ENCODE measurements at places on chromosomes 5 and 9.
A peak's percentile ranks its signal among the peaks of the same experiment; 100 is the strongest.

DNA sequence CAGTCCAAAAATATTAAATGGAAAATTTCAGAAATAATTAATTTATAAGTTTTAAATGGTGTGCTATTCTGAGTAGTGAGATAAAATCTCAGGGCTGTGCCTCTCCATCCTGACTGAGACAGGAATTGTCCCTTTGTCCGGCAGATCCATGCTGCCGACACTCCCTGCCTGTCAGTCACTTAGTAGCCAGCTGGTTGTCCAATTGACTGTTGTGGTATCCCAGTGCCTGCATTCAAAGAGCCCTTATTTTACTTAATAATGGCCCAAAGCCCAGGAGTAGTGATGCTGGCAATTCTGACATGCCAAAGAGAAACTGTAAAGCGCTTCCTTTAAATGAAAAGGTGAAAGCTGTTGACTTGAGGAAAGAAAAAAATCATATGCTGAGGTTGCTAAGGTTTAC is 157.5 kb downstream of the ENC1 start:
- DNase-seq: no peak

- peak; percentile 5 for DNase-seq
Measured at GRCh38 chr9:115204904-115205453, 87.0 kb upstream of the TNC start.

GRCh38 chr9:7324152-7324598 is 475.4 kb downstream of the DMAC1 start:
- DNase-seq: no peak

DNA sequence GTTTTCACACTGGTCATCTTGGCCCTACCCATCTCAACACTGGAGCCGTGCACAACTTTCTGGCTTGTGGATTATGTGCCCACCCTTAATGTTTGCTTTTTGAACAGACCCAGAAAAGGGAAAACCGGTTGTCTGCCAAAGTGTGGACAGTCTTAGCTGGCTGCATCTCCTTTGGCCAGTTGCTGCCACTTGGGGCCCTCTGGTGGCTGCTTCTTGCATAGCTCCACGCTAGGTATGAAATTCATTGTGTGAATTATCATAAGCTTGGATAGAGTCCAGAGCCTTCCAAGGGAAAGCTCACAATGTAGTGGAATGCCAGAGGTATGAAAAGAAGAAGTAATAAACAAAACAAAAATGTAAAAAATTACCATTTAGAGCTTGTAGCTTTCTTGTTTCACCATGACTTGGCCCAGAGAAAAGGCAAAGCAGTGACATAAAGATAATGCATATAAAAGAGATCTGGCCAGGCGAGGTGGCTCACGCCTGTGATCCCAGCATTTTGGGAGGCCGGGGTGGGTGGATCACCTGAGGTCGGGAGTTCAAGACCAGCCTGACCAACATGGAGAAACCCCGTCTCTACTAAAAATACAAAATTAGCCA is 12.5 kb upstream of the SLC36A3 start:
- peak; percentile 63 for DNase-seq

DNA sequence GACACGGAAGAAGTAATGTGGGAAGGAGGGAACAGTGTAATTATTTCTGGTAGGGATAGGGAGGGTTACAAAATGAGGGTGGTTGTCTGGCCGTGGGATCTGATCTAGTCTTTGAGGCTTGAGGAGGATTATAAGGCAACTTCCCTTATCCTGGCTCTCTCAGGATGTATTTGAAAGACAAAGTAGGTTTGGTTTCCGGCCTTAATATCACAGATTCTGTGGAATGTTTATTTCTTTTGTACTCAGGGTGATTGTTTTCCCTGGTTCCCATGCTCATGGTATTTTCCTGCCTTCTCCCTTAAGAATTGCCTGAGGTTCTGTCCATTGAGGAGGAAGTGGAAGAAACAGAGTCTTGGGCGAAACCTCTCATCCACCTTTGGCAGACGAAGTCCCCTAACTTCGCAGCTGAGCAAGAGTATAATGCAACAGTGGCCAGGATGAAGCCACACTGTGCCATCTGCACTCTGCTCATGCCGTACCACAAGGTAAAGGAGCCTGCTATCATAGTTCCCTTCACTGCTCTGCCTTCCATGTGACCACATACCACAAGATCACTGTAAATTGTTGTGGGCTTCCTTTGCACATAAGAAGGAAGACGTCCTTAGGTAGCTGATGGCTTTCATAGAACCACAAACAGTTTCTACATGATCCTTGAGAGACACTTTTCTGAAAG is 253.8 kb downstream of the KDM4C start:
- no peak for DNase-seq

DNA sequence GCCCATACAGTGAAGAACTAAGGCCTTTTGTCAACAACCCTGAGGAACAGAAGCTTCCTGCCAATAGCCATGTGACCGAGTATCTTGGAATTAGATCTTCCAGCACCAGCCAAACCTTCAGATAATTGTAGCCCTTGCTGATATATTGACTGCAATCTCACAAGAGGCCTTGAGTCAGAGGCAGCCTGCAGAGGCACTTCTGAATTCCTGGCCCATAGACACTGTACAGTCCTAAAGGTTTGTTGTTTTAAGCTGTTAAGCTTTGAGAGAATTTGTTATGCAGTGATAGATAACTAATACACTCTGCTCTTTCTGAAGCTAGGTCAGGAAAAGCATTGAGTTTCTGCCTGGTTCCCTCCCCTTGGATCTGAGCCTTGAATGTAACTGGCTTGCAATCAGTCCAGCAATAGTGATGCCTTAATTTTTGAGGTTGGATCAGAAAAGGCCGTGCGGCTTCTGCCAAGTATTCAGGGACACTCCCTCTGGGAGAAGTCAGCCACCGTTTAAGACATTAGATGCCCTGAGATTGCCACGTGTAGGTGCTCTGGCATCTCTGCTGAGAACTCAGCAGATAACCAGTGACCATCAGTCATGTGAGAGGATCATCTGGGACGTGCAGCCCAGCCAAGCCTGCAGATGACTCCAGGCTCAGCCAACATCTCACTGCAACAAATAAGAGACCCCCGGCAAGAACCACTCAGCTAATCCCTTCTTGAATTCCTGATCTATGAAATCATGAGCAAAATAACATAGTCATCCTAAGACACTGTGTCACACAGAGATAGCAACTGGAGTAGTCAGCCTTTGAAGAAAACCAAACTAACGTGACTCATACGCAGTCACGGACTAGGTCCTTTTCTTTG is 126.8 kb upstream of the STC2 start:
- peak; percentile 62 for DNase-seq

GRCh38 chr9:99579964-99580363 is 241.7 kb upstream of the NR4A3 start:
- peak; percentile 80 for DNase-seq

DNA sequence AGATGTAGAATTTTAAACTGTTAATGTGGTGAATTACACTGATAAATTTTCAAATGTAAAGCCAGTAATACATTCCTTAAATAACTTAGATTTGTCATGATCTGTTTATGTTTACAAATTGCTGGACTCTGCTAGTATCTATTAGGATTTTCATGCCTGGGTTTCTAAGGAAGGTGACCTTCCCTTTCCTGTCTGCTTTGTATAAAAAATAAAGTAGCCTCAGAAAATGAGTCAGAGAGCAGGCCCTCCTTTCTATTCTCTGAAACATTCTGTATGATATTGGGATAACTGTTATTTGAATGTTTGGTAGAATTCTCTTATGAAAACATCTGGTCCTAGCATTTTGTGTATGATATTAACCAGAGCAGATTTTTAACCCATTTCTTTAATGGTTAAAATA is 255.3 kb downstream of the SYK start:
- DNase-seq: no peak

- no peak for DNase-seq
Measured at GRCh38 chr5:168304349-168304748, 12.9 kb downstream of the WWC1 start.

DNA sequence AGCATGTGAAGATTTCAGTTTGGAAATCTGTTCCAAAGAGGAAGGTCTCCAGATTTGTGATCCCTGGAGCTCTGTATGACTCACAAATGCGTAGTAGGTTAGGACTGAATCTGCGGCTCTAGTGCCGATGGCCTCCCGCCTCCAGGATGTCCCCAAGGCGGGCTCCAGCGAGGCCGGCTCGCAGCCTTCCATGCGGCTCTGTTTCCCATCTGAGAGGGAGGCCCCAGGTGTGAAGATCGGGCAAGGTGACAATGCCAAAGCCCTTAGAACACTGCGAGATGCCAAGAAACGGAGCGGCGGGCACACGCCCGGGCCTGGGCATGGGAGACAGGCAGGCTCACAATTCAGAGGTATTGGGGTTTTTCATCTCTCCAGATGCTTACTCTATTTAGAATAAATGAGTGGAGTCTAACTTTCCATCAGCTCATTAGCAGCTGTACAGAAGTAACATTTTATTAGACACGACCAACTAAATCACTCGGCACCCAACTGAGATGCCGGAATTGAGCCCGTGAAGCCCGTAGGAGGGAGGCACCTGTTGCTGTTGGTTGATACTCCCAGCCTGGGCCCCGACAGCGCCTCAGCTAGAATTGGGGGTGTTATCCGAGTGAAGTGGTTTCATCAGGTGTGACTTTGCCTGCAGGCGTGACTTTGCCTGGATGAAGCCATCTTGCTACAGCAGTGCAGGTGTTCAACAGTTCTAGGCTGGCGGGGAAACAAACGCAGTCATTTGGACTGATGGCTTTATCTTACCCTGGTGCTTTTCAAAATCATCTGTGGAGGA is 7.4 kb upstream of the MRPS2 start:
- DNase-seq: no peak

GRCh38 chr9:38619556-38620447 is 594 bp downstream of the ANKRD18A start:
- peak; percentile 8 for DNase-seq

DNA sequence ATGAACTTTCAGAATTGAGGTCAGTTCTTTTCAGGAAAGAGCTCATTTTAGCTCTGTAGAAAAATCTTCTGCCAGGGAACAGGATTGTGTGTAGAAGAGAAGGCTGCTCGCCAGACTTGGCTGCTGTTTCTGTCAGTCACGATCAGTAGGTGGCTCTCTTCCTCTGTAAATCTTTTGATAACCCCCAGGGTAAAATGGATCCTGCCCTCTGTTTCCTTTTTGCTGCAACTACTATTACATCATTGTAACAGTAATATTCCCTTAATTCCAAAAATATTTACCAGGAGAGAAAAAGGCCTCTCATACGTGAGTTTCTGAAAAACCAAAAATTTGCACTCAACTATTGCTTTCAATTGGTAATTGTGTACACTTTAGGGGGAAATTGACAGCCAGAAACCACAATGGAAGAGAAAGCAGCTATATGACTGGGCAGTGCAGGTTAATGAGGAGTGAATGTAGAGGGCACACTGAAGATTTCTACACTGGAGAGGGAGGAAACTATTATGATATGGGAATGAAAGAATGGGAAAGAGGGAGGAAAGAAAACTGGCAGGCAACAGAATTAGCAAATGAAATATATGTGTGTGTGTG is 12.3 kb downstream of the IFNA21 start:
- peak; percentile 18 for DNase-seq

- DNase-seq: no peak
Measured at GRCh38 chr9:98018347-98018746, 35.2 kb downstream of the ANP32B start.

GRCh38 chr5:17805227-17805825 is 171.1 kb downstream of the TAF11L14 start:
- DNase-seq: no peak

DNA sequence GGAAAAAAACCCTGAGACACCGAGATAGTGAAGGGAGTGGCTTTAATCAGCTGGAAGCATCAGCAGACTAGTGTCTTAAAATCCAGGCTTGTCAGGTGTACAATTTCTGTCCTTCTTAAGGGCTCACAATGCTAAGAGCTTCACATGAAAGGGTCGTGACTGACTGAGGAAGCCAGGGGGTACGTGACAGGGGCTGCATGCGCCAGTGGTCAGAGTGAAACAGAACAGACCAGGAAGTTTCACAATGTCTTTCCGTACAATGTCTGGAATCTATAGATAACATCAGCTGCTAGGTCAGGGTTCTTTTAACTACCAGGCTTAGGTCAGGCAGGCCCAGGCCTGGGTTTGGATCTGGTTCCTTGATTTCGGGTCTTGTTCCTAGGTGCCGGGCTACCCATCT is 253.0 kb downstream of the CDH10 start:
- DNase-seq: no peak

- no peak for DNase-seq
Measured at GRCh38 chr9:79975621-79976256, 404.0 kb downstream of the TLE4 start.

GRCh38 chr9:120441426-120442307 is 138.3 kb downstream of the CDK5RAP2 start:
- no peak for DNase-seq

- DNase-seq: no peak
Measured at GRCh38 chr5:176542596-176543427, 5.6 kb upstream of the RNF44 start.

- DNase-seq: peak; percentile 36
Measured at GRCh38 chr9:33415501-33416038, 13.2 kb upstream of the AQP7 start.

DNA sequence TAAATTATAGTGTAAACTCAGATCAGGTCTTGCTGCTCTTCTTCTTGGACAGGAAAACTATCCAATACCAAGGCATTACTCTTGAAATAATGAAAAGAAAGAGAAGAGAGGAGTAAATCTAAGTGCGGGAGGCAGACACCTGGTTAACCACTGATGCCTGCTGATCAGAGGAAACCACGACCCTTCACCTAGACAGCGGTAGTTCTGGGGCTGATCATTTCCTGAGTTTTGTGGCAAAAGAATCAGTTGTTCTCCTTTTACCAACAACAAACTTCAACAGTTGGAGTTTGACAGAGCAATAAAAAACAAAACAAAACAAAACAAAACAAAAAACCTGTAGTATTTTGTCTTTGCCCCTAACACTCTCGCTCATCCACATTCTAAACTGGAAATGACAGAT is 3.0 kb downstream of the RLN1 start:
- DNase-seq: no peak

DNA sequence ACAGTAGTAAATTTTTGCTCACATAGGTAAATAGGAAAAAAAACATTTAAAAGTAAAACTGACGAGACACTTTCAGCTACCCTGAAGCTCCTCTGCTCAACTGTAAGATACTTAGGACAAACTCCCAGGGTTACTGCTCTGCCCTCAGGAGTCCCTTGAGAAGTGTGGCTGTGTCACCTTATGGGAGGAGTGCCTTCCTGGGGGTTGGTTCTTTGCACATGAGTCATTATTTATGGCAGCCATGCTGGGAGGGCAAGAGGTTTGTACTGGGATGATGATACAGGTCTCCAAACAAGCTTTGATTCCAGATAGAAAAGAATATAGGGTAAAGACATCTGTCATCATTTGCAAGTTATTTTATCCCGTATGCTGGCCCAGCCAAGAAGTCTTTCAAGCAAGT is 45.9 kb downstream of the TTC1 start:
- DNase-seq: no peak

GRCh38 chr9:78630966-78631365 is 334.0 kb downstream of the PSAT1 start:
- no peak for DNase-seq

GRCh38 chr5:30650311-30650710 is 543.2 kb upstream of the CDH6 start:
- DNase-seq: no peak

All from CD14-positive monocyte (primary cell).